ENCODE measurements at places on chromosomes 6 and 20.

DNA sequence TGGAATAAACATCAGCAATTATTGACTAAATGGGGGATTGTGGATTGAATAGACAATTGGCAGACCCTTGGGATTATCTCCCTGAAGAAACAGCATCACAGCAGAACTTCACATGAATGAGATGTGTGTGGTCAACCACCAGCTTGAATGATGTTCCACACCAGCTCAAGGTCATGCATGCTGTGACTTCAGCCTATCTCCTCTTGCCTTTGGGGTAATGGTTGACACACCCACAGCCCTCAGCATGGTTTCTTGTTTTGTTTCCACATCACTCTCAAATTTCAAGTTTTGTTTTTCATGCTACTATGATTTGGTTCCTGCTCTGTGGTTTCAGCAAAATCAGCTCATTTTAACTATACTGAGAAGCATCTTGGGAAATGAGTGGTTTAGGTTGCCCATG, 94.3 kb downstream of the PAK5 start:
- no peak for DNase-seq

- DNase-seq = no peak
Measured at GRCh38 chr6:89859744-89860143, 30.1 kb downstream of the CASP8AP2 start.

GRCh38 chr6:43107344-43108062, 31.4 kb downstream of the PTK7 start:
- no peak for DNase-seq

DNA sequence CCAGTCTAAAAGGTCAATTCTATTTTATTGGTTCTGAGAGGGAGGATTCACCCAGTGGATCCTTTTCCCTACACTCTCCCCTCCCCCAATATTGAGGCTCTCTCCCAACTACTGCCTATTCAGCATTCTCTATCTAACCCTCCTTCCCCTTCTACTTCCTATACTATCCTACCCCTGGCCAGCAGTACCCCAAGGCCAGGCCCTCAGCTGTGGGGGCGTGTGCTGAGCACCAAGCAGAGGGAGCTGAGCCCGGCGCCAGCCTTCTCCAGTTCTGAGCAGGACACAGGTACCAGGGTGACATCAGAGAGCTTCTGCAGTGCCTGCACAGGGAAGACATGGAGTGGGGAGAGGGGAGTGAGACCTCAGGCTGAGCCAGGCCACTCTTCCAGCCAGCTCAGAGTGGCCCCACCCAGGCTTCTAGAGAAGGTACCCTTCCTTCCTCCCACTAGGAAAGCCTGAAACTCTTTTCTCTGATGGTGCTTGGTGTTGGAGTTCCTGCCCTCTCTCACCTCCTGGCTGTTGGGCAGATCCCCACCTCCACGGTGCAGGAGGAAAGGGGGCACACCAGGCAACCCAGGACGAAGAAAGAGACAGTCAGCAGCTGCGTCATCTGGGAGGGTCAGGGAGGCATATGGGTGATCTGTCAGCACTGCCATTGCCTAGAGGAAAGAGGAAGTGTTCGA, 1.9 kb downstream of the DDAH2 start:
- no peak for DNase-seq

- no peak for DNase-seq
Measured at GRCh38 chr6:8888468-8888867, 453.1 kb upstream of the SLC35B3 start.

DNA sequence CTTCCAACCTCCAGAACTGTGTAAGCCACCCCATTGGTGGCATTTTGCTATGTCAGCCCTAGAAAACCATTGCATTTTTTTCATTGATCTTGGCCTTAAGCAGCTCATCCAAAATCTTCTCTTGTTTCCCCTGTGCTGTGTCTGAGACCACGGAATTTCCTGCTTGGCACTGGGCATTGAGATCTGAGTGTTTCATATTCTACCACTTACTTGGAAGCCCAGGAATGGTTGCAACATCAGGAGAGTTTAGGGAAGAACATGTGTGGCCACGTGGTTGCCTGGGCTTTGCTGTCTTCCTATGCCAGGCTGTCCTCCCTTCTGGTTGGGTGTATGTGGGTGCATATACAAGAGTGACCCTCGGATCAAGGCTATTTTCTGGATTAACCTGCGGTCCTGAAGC, 139.3 kb upstream of the PMEPA1 start:
- no peak for DNase-seq

GRCh38 chr6:38499529-38500096, 140.1 kb downstream of the BTBD9 start:
- DNase-seq = no peak
